C1 segment of cervical spinal cord (tissue), 14 donors: ENCODE measurements at places on chromosomes 5 and 9.

DNA sequence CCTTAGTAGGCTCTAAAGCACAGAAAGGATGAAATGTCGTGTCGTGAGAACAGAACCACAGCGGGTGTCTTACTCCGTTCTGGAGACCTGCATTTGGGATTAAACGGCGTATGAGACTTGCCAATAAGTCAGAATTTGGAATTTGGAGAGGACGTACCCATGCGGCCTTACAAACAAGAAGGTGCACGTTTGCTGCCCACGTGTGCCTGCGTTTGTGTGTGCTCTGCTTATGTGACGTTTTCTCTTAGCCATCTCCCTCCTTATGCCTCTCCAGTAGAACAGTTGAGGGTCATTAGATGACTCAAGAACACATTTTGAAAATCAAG is 171.6 kb upstream of the OTULINL start:
- no peak for DNase-seq

GRCh38 chr5:19855453-19855852 is 132.5 kb downstream of the CDH18 start:
- DNase-seq, result no peak

DNA sequence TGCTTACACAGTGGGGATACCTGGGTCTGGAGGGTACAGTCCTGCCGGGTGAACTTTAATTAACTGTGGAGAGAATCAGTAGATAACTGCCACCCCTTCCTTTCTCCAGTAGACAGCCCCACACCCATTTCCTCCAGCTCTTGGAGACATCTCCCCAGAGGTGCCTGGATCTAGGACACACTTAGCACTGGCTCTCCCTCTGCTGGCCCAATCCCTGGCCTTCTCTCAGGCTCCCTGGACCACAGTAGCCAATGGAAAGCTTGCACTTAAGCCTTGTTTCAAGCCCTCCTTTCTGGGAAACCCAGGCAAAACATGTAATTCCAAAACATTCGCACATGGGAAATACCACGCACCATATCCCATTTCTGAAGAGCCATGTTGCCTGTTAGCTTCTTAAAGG is 169.2 kb upstream of the GAS1 start:
- DNase-seq, result no peak

GRCh38 chr9:104556830-104557634 is 11.9 kb upstream of the OR13C8 start:
- no peak for DNase-seq
